ENCODE measurements at places on chromosomes 5 and 9.
A peak's percentile ranks its signal among the peaks of the same experiment; 100 is the strongest.

DNA sequence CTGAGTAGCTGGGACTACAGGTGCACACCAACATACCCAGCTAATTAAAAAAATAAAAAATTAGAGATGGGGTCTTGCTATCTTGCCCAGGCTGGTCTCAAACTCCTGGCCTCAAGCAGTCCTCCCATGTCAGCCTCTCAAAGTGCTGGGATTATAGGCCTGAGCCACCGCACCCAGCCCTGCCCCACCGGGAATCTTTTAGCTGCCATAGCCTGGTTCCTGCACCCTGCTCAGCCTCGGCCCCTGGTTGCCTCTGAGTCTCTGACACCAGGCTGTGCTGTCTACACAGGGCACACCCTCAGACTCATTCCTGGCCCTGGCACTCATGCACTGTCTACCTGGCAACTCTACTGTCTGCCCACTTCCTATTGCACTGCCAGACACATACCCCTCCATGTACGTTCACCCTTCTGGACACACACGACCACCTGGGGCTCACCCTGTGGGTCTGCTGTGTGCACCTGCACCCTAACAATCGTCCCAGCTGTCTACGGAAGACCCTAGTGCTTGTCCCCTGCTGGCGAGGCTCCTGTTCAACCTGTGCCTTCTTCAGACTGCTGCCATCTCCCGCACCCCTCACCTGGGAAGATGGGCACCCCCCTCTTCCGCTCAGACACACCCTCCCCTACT lies 1.4 kb downstream of the PROP1 start:
- DNase-seq: no peak

DNA sequence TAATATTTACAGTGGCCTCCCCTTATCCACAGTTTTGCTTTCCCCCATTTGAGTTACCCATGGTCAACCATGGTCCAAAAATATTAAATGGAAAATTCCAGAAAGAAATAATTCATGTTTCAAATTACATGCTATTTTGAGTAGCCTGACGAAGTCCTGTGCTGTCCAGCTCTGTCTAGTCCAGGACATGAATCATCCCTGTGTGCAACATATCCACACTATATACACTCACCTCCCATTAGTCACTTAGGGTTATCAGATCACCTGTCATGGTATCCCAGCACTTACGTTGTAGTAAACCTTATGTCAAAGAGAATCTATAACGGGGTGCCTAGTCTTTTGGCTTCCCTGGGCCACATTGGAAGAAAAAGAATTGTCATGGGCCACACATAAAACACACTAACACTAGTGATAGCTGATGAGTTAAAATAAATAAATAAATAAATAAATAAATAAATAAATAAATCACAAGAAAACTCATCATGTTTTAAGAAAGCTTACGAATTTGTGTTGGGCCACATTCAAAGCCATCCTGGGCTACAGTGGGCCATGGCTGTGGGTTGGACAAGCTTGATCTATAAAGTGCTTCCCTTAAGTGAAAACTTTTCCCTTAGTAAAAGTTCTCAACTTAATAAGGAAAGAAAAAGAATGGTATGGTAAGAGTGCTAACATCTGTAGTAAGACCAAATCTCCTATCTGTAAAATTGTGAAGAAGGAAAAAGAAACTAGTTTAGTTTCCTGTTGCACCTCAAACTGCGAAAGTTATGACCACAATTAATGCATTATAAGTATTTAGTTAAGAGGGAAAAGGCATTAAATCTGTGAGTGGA lies 15.9 kb upstream of the OMD start:
- peak; percentile 68 for DNase-seq

DNA sequence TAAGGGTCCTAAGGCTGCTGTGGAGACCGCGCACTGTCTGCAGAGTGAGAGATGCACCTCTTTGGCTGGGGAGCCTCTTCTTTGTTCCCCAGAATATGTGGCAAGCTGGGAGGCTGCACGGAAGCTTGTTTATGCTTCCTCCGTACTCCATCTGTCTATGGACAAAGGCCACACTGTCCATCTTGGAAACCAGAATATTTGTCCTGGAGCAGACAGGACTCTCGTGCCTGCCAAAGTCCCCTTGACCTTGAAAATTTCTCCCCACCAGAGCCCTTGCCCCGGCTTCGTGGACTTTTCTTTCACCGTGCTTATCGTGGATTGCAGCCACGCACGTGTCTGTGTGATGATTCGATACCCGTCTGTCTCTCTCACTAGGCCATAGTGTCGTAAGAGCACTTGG lies 147.4 kb downstream of the NSG2 start:
- no peak for DNase-seq

- DNase-seq: peak; percentile 56
Measured at GRCh38 chr5:177447611-177448243, 1.1 kb downstream of the PRR7 start.

DNA sequence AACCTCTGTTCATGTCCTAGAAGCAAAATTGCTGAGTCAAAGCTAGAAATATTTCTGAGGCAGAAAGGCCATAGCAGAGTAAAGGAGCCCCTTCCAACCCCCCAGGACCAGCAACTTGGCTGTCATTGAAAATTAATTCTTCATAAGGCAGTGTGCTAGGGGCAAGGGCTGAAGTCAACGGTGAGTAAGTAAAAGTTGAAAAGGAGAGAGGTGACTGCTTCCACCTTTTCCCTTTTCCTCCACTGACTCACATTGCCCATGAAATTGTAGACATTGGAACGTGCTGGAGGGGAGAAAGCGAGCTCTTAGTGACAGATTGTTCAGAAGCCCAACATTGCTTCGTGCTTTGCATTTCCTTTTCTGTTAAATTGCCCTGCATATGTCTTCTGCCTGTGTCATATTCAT lies 19.1 kb downstream of the GLRA1 start:
- DNase-seq: peak; percentile 51

GRCh38 chr9:78898234-78898633 lies 601.3 kb downstream of the PSAT1 start:
- no peak for DNase-seq

- DNase-seq: peak; percentile 63
Measured at GRCh38 chr9:136787690-136788400, 3.3 kb upstream of the TMEM141 start.

- no peak for DNase-seq
Measured at GRCh38 chr9:120690372-120690771, 23.9 kb downstream of the MEGF9 start.

DNA sequence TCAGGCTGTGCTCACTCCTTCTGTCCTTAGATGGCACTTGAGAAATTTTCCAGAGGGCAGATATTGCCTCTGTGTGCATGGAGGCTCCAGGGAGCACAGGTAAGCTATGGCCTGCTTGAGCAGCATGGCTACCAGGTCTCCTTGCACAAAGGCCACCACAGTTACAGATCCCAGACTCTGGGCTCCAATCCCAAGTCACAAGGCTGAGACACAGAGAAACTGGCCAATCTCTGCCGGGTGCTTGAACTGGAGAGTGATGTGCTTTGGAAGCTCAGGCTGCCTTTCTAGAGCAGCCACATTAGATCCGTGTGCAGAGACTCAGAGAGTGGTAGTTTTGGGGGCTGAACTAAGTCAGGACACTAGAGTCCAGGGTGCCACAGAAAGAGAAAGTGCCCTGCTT lies 145.7 kb downstream of the SEMA6A start:
- no peak for DNase-seq

- peak; percentile 54 for DNase-seq
Measured at GRCh38 chr9:76302947-76303550, 91.2 kb downstream of the RFK start.

GRCh38 chr9:134558124-134558905 lies 83.3 kb upstream of the COL5A1 start:
- no peak for DNase-seq

GRCh38 chr5:163976696-163977095 lies 471.3 kb downstream of the MAT2B start:
- DNase-seq: peak; percentile 33

DNA sequence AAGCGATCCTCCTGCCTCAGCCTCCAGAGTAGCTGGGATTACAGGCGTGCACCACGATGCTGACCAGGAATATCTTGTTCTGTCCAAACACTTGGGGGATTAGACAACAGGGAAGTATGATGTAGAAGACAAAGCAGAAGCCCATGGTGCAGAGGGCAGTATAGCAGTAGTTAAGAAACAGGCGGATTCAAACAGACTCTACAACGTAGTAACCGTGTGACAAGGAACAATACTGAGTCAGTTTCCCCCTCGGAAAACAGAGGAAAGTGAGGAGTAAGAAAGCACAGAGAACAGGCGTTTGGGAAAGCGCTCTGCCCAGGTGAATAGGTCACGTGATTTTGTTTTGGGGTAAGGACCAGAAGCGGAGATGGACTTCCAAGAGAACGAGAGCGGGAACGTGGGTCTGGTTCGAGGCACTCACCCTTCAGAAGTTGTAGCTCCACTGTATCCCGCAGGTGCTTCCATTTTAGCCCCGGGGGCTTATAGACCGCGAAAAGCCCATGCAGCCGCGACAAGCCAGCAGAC lies 306 bp downstream of the TRUB2 start:
- no peak for DNase-seq

- DNase-seq: no peak
Measured at GRCh38 chr9:93049491-93049890, 9.0 kb upstream of the SUSD3 start.

DNA sequence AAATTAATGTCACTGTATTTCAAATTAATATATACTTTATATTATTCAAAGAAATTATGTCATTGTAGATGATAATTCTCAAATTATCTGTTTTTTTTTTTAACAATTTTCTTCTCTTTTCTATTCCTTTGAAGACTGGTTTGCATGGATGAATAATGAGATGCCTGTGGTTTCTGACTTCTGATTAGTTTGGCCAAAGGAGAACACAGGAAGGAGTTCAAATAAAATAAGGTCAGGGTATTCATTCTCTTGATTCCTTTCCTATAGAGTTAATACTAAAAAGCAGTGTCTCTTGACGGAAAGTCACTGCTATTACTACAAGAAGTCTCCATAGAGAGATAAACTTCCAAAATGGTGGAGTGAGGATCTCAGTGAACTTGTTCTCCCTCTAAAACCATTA lies 279.6 kb upstream of the FTMT start:
- DNase-seq: no peak

GRCh38 chr5:147404706-147405105 lies 105.2 kb downstream of the DPYSL3 start:
- DNase-seq: no peak

- no peak for DNase-seq
Measured at GRCh38 chr5:55409775-55410174, 102.0 kb downstream of the MTREX start.

- DNase-seq: peak; percentile 80
Measured at GRCh38 chr9:112341730-112342129, 8.3 kb upstream of the PTBP3 start.

DNA sequence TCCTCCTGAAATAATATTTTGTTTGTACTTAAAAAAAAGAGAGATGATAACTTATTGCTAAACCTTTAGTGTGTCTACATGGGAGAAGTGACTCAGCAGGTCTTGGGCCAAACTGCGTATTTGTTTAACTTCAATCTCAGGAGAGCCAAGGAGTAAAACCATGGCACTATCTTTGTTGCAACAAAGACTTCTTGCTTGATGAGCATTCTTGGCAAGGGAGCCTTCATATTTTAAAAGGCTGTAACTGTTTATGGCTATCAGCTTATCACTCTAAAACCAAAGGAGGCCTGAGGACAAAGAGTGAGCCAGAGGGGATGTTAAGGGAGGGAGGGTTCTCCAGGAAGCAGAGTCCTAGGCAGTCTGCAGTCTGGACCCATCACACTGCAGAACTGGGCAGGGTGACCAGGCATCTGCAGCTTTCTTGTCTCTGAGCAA lies 216.2 kb upstream of the S1PR3 start:
- peak; percentile 90 for DNase-seq

DNA sequence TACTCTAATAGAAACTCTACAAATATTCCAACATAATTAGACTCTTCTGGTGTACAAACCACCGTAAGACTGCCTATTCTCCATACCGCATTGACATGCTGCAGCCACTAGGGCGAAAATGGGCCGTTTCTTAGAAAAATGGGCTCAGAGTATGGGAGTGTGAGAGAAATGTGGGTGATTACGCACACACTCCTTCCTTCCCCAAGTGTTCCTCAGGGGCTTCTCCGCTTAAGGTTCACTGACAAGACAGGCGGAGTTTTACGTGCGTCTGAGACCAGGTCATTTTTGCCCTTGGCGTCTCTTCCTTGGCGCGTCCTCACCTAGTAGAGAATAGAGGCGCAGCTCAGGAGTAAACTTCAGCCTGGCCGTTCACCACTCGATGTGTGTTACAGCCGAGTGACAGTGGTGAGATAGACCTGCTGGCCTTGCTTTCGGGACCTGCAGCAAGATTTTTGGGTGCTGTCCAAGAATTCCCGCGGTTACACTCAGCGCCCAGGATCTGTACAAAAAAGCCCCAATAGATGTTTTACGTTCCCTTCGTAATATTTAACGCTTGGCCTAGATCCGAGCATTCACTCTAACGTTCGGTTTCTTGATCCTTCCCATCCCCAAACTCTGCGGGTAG lies 1.8 kb upstream of the NTRK2 start:
- peak; percentile 31 for DNase-seq

DNA sequence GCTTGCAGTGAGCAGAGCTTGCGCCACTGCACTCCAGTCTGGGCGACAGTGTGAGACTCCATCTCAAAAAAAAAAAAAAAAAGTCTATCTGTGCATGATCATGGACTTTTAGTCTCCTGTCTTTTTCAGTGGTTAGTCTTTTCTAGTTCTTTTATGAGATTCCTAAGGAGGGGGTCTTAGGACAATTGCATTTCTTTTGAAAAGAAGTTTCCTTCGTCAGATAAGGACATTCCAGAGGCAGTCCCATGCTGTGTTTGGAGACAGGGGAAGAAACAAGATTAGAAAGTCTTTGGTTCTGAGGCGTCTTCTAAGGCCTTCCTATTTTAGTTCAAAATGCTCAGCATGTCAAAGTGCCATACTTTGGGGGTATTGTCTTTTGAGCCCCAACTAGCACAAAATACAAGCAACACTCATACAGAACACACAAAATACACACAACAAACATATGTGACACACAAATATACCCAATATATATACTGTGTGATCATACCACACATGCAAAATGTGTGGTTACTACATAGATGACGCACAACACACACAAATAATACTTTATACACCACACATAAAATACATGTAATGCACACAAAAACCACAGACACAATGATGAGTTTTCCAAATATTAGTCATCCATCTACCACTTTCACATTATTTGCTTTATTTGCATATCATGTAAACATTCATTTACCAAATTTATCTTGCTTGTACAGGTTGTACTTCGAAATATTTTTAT lies 394.5 kb downstream of the SPATA31D1 start:
- DNase-seq: no peak

DNA sequence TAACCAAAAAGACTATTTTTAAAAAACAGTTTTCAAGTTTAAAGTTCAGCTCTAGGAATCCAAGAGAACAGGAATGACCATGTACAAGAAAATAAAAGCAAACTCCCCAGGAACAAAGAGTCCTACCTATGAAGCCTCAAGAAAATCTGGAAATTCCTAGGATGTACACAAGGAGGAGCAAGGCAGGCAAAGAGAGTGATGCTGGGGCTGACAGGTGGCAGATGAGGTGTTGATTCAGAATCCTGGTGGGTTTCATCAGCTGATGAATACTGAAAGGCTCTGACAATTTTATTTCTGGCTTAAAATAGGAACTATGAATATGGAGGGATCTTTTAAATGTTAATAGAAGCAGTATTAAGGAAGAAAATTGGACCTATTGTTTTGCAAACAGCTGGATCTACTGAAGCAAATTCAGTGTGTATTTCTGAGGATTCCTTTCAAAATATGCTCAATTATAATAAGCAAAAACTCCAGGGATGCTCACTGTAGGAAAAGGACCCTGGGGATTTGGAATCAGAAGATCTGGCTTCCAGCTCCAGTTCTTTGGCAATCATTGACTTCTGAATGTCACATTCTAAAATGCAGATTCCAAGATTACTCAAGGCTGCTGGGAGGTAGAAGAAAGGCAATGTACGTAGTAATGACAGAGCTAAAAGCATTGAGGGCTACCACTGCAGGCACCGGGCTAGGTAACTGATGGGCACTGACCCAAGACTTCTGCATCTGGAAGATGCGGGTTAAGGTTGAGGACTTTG lies 28.0 kb upstream of the SH3RF2 start:
- DNase-seq: no peak
